ENCODE measurements at places on chromosomes 1 and 21.

DNA sequence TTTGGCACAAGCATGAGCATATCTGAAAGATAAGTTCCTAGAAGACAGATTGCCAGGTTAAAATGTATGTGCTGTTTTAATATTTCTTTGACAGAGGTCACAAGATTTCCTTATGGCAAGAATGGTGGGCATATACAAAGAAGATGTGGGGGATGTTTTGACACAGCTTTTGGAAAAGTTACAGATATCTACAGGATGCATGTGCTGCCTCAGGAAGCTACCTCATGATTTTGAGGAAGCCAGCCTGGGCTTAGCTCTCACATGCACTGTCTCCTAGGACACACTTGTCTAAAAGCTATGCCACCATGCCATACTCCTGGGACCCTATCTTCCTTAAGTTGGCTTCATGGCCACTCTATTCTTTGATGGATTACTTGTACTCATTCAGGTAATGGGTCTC lies 99.9 kb downstream of the C1orf94 start:
- H3K4me1 ChIP-seq, result no peaks in the 10 kb centered on the region
- H3K27ac ChIP-seq, result no peak overlapping the region
- H3K4me3 ChIP-seq, result no peak overlapping the region
- H3K36me3 ChIP-seq, result no peaks in the 10 kb centered on the region

GRCh38 chr21:41387824-41388223 lies 26.0 kb downstream of the MX2 start:
- DNase-seq, result no peak
- H3K27me3 ChIP-seq, result no peaks in the 10 kb centered on the region
- no peak overlapping the region for H3K27ac ChIP-seq
- no peak overlapping the region for H3K4me3 ChIP-seq

- H3K36me3 ChIP-seq, result no peaks in the 10 kb centered on the region
- DNase-seq, result no peak
- no peak overlapping the region for H3K27ac ChIP-seq
- H3K27me3 ChIP-seq, result no peaks in the 10 kb centered on the region
These were observed 223.9 kb downstream of the S1PR1 start for GRCh38 chr1:101460739-101461138.

- H3K27me3 ChIP-seq, result no peaks in the 10 kb centered on the region
- H3K4me1 ChIP-seq, result no peaks in the 10 kb centered on the region
- H3K36me3 ChIP-seq, result no peaks in the 10 kb centered on the region
- DNase-seq, result no peak
- no peak overlapping the region for H3K27ac ChIP-seq
These were observed 61.3 kb downstream of the TESK2 start for GRCh38 chr1:45429561-45430159.

DNA sequence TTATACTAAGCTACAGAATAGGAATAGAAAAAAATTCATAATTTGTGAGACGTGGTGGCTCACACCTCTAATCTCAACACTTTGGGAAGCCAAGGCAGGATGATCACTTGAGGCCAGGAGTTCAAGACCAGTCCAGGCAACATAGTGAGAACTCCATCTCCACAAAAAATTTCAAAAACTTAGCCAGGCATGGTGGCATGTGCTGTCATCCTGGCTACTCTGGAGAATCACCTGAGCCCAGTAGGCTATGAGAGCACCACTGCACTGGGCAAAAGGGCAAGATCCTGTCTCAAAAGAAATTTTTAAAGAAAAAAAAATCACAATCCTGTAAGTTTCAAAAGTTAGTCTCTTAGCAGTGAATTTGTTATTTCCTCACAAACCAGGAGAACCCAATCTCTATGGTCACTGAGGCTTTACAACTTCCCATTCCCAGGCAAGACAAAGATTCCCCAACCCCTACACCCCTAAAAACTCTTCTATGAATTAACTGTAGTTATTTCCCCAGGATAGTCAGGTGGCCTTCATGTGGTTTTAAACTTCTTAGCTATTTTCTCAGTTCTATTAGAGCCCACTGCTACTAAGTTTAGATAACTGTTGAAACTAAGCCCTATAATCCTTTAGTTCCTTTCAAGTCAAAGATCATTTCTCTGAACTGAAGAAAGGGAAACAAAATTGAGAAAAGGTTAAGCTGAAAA lies 74.5 kb downstream of the FOXJ3 start:
- DNase-seq, result no peak
- H3K27ac ChIP-seq, result no peak overlapping the region
- no peaks in the 10 kb centered on the region for H3K27me3 ChIP-seq
- peaks cover under 1% of the 10 kb centered on the region for H3K36me3 ChIP-seq
- peaks cover 6% of the 10 kb centered on the region for H3K4me1 ChIP-seq
- H3K4me3 ChIP-seq, result no peak overlapping the region

- H3K27me3 ChIP-seq, result no peaks in the 10 kb centered on the region
- H3K4me3 ChIP-seq, result no peak overlapping the region
- no peaks in the 10 kb centered on the region for H3K36me3 ChIP-seq
- no peaks in the 10 kb centered on the region for H3K4me1 ChIP-seq
These were observed 87.3 kb downstream of the KCNJ6 start for GRCh38 chr21:37828991-37829390.

DNA sequence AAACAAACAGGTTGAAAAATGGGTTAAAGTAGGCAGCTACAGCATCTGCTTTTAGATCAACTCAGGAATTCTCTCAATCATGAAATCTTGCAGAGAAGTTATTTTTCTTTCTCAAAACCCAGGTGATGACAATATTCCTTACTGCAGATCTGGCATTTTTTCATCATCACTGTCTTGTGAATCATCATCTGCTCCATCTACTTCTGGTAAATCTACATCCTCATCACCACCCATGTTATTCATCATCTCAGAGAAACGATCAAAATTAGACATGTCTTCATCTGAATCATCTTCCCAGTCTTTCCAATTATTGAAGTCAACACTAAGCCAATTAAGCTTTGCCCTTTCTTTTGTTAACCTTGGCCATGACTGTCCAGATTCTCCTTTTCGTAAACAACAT lies 21.8 kb downstream of the GBP2 start:
- no peak overlapping the region for H3K27ac ChIP-seq
- no peak overlapping the region for H3K4me3 ChIP-seq
- no peaks in the 10 kb centered on the region for H3K27me3 ChIP-seq
- H3K4me1 ChIP-seq, result no peaks in the 10 kb centered on the region

DNA sequence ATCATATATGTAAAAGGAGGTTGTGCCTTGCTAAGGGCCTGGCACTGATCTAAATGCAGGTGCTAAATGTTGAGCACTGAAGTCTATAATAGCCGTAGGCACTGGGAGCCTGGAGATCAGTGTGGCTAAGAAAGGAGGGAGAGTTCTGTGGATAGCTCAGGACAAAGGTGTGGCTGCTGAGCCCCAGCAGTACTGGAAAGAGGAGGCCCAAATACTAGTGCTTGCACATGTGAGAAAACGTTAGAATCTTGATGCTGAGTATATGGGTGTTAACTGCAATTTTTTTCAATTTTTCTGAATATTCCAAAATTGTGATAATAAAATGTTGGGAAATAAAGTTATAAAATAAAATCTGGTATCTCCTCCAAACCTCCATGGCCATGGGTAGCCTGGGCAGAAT lies 62.5 kb upstream of the PTGFRN start:
- H3K4me3 ChIP-seq, result no peak overlapping the region
- H3K36me3 ChIP-seq, result no peaks in the 10 kb centered on the region
- H3K27me3 ChIP-seq, result no peaks in the 10 kb centered on the region
- no peaks in the 10 kb centered on the region for H3K4me1 ChIP-seq
- H3K27ac ChIP-seq, result no peak overlapping the region

GRCh38 chr1:232581932-232582331 lies 48.0 kb downstream of the SIPA1L2 start:
- DNase-seq, result no peak
- no peaks in the 10 kb centered on the region for H3K27me3 ChIP-seq
- H3K36me3 ChIP-seq, result no peaks in the 10 kb centered on the region
- no peak overlapping the region for H3K4me3 ChIP-seq

- H3K36me3 ChIP-seq, result no peaks in the 10 kb centered on the region
- H3K4me3 ChIP-seq, result no peak overlapping the region
- no peak overlapping the region for H3K27ac ChIP-seq
- no peak for DNase-seq
- H3K4me1 ChIP-seq, result no peaks in the 10 kb centered on the region
These were observed 69.8 kb upstream of the DIRAS3 start for GRCh38 chr1:68120136-68120791.

- no peaks in the 10 kb centered on the region for H3K27me3 ChIP-seq
- no peaks in the 10 kb centered on the region for H3K36me3 ChIP-seq
- H3K4me3 ChIP-seq, result no peak overlapping the region
- no peak for DNase-seq
- H3K4me1 ChIP-seq, result no peaks in the 10 kb centered on the region
These were observed 9.9 kb upstream of the CFHR4 start for GRCh38 chr1:196877964-196878363.

GRCh38 chr1:218330043-218330623 lies 15.0 kb upstream of the TGFB2 start:
- H3K36me3 ChIP-seq, result no peaks in the 10 kb centered on the region
- no peaks in the 10 kb centered on the region for H3K27me3 ChIP-seq
- H3K4me3 ChIP-seq, result no peak overlapping the region
- H3K27ac ChIP-seq, result no peak overlapping the region
- no peaks in the 10 kb centered on the region for H3K4me1 ChIP-seq
- no peak for DNase-seq

DNA sequence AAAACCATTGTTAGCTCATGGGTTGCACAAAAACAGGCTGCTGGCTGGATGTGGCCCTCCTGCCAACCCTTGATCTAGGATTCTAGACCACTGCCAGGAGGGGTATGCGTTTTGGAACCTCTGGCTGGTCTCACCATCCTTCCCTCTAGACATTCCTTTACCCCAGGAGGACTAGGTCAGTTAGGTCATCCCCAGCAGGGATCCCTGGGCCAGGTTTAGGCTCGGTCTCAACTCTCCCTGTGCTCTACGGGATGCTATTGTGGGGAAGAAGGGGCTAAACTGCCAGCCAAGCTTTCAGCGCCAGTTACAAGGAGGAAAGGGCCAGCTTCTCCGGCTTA lies 22.7 kb downstream of the SLC2A1 start:
- peaks cover 85% of the 10 kb centered on the region for H3K4me1 ChIP-seq
- no peaks in the 10 kb centered on the region for H3K27me3 ChIP-seq
- H3K27ac ChIP-seq, result peak overlapping the region; percentile 54
- no peak for DNase-seq

DNA sequence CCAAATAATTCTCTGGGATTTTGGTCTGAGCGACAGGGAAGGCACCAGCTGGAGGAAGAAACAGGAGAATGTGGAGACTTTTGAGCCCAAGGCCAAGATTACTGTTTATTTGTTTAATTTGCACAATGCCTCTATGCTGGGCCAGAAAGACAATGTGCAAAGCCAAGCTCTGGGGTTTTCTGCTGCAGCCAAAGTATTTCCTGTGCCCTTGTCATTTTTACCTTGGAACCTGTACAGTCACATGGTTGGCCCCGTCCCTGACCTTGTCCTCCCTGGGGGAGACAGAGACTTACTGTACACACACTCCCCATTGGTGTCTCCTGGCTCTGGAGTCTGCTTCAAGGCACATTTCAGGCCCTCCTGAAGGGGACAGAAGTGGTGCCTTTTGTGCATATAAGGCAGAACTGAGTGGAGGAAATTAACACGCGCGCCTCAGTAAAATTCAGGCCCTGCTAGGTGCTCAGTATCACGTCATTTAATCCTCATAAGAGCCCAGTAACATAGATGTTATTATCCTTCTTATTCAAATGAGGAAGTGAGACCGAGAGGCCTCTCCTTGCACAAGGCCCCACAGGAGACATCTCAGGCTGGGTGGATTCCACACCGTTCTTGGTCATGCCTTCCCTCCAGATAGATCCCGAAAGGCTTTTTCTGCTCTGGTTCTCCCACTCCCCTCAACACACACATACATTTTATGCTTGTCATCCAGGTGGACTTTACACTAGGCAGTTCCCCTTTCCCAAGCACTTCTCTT lies 21.1 kb downstream of the C1orf115 start:
- no peaks in the 10 kb centered on the region for H3K27me3 ChIP-seq
- H3K36me3 ChIP-seq, result no peaks in the 10 kb centered on the region
- H3K4me1 ChIP-seq, result no peaks in the 10 kb centered on the region
